ENCODE measurements at places on chromosomes 6 and 20. TPM values are rescaled to one million over a fixed set of nuclear protein-coding genes. Genes with fewer than 3 reads are reported as not detected.

The CRIP3 gene
- total RNA-seq = not detected

The ESR1 gene
- total RNA-seq = 3.4 TPM

The CAPN11 gene
- total RNA-seq = not detected

The SGK2 gene
- 1.4 TPM for total RNA-seq

The SIRPA gene
- total RNA-seq = 125 TPM

The ASIP gene
- total RNA-seq = not detected

The CDSN gene
- not detected for total RNA-seq

All from articular chondrocyte of knee joint (primary cell).